ENCODE measurements at places on chromosomes 12 and 14.

- no peak for DNase-seq
Measured at GRCh38 chr12:12714276-12715021, 2.7 kb upstream of the CDKN1B start.

DNA sequence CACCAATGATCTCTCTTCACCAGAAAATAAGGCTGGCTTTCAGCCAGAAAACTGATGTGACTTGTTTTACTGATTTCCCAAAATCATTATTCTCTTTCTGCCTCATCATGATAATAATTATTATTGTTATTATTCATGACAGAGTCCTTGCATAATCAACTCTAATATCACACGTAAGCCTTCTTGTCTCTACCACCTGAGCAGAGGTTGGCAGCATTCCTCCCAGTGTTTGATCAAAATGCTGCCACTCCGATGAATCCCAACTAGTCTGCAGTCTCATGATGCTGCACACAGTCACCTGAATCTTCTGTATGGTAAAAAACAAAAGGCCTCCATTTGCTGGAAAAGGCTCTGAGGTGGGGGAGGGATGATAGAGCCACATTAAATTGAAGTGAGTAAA, 105.7 kb upstream of the PLEKHG7 start:
- no peak for DNase-seq

- DNase-seq: peak; percentile 64
Measured at GRCh38 chr12:58346032-58346632, 404.8 kb downstream of the ATP23 start.

DNA sequence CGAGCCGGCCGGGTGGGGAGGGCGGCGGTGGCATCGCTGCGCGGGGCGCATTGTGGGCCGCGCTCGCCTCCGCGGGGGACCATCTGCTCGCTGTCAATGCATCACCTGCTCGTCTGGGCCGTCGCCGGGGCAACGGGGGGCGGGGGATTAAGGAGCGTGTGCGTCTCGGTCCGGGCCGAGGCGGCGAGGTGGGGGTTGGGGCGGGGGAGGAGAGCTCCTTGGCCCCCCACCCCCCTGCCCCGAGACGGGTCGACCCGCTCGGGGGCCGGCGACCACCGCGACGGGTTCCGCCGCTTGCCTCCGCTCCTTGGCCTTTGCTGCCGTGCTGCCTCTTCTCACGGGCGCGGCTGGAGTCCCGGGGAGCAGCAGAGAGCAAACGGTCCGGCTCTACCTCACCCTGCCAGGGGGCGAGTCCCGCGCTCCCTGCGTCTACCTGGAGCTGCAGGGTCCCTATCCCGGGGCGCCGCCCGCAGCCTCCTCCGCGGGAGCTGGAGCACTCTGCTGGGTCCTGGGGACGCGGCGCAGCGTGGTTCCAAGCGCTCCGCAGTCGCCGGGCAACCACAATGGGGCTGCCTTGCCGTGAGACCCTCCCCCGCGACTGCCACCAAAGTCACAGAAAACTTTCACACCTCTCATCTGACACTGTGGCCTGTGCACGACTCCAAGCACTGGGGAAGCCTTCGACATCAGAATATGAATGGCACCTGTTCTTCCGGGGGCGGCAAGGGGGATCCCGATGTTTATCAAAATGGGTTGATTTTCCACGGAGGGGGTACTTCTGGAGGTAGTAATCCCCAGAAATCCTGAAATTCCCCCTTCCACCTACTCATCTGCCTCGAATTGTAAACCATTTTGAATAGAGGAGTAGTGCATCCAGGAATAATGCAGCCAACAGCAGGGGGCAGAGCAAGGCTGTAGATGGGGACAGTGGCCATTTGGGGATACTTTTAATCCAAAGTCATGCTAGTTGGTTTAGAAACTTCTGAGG, at the start of gene C12orf42:
C12orf42 (minus strand) TSS at position 500 of the 988 bp plus-strand sequence. CDS start 17,542 bp downstream, outside the sequence.
- DNase-seq: peak; percentile 41

DNA sequence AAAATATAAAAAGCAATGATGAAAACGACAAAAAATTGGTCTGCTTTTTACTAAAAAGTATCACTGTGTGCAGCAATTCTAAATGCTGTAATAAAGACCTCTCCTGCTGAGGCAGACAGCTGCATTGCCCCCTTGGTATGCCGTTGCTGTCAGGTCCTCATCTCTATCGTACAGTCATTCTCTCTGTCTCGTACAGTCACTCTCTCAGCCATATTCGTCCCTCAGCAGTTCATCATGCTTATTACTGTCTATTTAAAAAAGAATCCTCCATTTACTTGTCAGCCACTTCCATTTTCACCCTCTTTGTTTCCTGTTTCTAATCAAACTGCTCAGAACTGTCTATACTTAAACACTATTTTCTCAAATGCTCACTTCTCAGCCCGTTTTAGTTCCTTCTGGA, 123.6 kb downstream of the DIP2B start:
- DNase-seq: no peak

DNA sequence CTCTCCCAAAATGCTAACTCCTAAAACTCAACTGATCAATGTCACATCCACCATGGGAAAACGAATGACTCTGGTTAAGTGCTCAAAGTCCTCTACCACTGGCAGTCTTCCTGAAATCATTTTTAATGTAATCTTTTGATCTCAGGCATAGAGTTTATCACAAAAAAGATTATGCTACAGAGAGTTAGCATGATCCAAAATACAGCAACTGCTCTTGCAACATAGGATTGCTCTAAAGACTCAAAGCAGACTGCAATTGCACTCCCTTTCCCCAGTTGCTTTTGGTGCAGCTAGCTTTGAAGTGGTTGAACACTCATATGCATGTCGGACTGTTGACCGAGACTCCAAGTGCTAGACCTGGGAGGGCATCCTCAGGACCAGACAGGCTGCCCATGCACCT, 109.3 kb downstream of the C12orf42 start:
- DNase-seq: no peak

GRCh38 chr12:3453206-3453989, 37.6 kb upstream of the PRMT8 start:
- DNase-seq: no peak

DNA sequence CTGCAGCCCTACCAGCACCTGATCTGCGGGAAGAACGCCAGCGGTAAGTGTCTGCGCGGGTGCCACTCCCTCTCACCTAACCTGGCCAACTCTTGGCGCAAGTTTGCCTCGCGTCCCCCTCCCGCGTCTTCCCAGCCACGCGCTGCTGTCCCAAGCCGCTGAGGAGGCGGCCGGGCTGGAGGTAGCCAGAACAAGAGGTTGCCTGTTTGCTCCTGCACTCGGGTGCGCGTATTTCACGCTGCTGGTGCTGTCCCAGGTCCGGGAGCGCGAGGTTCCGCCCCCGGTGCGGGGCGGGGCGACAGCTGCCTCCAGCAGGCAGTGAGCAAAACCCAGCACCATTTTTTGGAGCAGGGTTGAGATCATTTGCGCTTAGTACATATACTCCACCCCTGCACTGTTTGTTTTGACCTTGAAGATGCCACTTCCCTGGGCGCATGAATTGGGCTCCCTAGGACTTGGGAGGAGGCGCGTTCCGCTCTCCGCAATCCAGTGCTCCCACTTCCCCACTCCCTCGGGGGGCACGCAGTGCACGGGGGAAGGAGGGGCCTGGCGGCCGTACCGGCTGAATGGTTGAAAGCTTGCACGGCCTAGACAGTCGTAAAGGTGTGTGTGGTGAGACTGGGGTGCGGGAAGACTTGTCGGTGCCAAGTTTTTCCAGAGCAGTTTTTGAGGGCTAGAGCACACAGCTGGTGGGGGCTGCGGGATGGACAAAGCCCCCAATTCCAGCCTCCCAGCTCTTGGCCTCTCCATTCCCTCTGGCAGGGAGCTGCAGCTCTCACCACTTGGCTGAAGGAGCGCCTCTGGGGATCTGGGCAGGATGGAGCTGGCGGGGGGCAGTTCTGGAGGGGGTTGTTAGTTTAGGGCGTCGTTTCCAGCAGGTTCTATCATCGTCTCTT, 226.9 kb upstream of the CRY1 start:
- DNase-seq: no peak

DNA sequence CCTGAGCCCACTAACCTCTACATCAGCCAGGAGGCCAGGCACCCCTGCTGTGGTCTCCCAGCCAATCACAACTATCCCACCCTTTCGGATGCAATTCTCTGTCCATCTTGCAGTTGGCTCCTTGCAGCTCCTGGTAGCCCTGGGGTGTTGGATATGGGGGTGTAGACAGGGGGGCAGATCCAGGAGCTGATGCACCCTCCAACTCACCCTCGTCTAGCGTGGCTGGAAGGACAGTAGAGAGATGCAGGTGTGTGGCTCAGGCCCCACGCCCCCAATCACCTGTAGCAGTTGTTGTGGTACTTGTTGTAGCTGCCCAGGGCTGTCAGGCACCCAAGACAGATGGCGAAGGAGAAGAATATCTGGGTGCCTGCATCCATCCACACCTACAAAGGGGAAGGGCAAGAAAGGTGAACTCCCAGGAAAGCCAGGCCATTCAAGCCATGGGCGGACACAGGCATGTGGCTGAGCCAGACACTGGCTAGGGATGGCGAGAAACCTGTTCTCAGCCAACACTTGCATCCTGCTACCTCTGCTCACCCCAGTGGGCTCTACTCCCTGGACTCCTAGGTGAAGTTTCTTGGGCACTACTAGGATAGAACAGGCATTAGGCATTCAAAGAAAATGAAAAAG, 13.4 kb upstream of the SLC6A12 start:
- no peak for DNase-seq

- DNase-seq: peak; percentile 88
Measured at GRCh38 chr12:15152868-15153267, 68.3 kb downstream of the RERG start.

DNA sequence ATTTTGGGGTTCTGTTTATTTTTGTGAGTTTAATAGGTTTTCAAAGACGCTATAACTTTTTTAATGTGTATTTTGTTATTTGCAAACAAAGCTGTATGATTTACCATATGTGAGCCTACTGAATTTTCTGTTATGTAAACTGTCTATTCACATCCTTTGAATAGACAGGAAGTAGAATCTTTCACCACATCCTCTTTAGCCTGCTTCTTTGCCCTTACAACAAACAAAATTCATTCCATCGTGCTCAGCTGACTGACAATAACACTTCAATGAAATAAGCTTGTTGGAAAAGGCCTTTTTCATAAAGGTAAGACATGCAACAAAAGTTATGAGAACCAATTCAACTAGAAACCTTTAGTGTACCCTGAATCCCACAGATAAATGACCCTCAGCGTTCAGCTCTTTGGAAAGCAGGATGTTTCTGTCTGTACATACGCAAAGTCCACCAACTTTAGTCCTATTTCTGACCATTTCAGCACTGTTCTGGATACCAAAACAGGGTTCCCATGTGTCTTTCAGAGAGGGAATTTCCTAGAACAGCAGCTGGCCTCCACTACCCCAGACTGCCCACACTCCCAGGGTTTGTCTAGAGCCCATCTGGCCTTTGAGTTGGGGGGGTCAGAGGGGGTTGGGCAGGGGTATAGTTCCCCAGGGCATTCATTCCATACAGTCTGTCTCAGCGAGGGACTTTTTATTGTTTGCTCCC, 71.3 kb downstream of the DUSP6 start:
- peak; percentile 4 for DNase-seq

DNA sequence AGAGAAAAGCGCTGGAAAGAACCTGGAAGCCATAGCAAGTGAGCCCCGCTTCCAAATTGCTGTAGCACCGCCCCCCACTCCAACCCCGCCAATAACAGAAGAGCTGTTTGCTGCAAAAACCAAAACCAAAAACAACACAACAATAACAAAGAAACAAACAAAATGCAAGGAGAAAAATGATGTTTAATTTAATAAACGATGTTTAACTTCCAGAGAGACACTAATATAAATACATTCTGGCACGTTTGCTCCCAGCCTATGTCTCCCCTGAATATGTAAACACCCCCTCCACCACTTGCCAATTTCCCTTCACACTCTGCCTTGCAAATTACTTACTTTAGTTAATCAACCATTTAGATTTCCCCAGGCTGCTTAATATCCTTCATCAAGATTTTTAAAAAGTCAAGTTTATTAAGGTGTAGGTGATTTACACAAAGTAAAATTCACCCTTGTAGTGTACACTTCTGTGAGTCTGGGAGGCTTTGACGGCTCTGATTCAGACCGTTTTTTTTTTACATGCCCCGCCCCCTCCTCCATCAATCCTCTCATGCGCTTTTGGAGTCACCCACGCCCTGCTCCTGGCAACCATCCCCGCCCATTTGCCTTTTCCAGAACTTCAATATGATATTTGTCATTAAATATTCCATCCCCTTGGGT, 482 bp upstream of the IFI27L2 start:
- peak; percentile 75 for DNase-seq

DNA sequence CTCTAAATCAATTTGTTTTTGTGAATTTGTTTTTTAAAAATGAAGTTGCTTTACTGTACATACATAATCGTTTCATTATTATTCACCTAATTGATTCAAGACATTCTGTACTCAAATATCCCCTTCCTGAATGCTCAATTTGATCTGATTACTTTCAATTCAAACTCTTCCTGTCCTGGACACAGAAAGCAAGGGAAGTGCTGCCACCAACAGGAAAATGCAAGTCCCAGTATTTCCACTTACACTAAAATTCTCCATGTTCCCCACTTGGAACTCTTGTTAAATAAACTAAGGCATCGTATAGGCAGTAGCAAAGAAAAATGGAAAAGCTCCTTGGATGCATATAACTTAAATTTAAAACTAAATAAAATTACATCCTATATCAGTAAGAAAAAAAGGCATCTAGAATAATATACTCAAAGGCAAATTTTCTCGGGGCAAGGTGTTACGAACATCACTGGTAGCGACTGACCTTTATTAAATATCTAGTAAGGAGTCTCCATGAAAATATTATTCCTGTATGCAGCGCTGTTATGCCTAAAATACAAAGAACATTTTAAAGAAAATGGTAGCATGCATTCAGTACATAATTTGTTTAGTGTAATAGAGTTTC, 72.0 kb upstream of the DBX2 start:
- DNase-seq: peak; percentile 66

DNA sequence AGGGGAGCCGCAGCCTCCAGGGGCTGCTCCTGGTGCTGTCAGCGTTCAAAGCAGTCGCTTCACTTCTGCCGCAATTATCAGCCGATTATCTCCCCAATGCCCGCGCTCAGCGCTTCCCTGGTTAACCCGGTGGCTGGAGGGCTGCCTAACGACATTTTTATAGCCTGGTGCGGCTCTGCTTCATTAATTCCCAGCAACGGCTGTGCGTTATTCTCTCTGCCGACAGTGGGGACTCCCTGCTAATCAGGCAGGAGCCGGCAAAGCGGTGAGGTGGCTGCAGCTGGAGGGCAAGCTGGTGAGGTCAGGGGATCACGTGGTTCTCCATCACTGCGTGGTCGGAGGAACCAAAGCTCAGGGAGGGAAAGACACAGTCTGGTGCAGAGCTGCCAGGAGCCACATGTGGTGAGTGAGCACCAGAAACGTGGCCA, 62.9 kb downstream of the GLRX5 start:
- peak; percentile 72 for DNase-seq

GRCh38 chr14:53924753-53925152, 31.9 kb downstream of the BMP4 start:
- DNase-seq: peak; percentile 87

- no peak for DNase-seq
Measured at GRCh38 chr14:61622051-61622450, 73.3 kb upstream of the HIF1A start.
